Activated gamma-delta T cell treated with anti-CD3 and anti-CD28 coated beads, Interleukin-2, amount 50 U/mL, for 16 hours (primary cell): ENCODE measurements at places on chromosomes 12 and 14.

DNA sequence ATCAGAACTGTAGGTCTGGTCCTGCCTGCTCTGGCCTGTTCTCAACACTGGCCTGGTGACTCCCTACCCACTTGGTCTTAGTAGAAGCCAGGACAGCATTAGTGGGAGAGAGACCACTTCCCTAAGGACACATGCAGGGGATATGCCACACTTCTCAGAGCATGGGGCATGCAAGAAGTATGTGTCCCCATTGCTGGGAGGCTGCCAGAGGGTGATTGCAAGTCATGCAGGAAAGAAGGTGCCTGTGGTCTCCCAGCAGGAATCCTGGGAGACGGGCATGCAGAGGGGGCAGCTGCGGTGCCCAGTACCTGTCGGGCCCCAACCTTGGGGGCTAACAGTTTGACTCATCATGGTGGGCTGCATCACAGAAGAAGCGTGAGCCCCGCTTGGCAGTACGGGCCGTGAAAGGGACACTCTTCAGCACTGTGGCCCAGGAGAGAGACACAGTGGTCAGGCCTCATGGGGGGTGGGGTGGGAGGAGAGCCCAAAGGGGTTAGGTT lies 23.0 kb downstream of the PRPF40B start:
- no peak for DNase-seq

- DNase-seq: peak; percentile 20
Observed at GRCh38 chr12:51269174-51270066, 795 bp downstream of the SMAGP start.

DNA sequence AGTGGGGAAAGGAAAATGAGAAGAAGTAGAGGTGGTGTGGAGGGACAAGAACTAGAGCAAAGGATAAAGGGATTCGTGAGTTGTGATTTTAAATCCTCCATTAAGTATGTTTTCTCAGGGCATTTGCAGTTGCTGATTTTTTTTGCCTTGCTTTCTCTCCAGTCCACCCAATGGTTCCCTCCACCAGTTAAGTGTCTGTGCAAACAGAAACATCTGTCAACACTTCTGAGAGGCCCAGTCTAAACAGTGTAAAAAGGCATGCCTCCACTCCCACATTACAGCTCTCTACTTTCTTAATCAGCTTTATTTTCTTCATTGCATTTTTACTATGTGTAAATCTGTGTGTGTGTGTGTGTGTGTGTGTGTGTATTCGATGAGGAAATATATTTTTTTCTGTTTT lies 141.2 kb downstream of the PPFIA2 start:
- DNase-seq: no peak

DNA sequence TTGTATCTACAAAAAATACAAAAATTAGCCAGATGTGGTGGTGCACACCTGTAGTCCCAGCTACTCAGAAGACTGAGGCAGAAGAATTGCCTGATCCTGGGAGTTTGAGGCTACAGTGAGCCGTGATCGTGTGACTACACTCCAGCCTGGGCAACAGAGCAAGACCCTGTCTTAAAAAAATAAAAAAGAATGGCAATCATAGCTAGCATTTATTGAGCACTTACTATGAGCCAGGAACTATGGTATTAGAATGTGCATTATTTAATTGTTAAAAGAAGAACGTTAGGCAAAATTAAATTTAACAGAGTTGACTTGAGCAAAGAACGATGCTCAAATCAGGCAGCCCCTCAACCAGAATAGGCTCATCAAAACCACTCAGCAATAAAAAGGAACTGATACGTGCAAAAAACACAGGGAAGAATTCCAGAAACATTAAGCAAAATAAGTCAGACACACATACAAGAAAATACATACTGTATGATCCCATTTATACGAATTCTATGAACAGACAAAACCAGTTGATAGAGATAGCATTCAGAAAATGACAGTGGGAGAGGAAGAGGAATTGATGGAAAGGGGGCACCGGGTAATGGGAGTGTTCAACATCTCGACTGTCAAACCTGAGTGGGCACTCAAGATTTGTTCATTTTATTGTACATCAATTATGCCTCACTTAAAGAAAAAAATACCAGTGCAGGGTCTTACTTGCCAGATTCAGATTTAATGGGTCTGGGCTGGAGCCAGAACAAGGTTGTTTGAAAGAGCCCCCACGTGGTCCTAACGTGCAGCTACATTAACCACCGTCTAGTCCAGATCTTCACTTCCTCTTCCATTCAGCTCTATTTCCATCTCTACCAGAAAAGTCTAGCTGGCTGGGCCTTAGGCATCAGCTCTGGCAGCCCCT lies 8.0 kb downstream of the SCNN1A start:
- no peak for DNase-seq

DNA sequence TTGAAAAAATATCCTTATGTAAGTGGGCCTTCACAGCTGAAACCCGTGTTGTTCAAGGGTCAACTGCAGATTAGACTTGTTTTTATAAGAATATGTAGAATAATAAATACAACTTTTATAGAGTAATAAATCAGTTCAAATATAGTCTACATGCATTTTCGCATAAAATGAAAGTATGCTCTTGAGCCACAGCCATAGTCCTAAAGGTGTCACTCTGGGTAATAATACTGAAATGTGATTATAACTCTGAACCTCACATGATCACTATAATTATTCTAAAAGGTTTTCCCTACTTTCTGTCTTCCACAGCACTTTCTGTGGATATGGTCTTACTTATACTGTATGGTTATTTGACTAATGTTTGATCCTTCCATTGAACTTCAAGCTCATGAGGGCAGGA lies 185.8 kb downstream of the SLC6A15 start:
- DNase-seq: no peak

DNA sequence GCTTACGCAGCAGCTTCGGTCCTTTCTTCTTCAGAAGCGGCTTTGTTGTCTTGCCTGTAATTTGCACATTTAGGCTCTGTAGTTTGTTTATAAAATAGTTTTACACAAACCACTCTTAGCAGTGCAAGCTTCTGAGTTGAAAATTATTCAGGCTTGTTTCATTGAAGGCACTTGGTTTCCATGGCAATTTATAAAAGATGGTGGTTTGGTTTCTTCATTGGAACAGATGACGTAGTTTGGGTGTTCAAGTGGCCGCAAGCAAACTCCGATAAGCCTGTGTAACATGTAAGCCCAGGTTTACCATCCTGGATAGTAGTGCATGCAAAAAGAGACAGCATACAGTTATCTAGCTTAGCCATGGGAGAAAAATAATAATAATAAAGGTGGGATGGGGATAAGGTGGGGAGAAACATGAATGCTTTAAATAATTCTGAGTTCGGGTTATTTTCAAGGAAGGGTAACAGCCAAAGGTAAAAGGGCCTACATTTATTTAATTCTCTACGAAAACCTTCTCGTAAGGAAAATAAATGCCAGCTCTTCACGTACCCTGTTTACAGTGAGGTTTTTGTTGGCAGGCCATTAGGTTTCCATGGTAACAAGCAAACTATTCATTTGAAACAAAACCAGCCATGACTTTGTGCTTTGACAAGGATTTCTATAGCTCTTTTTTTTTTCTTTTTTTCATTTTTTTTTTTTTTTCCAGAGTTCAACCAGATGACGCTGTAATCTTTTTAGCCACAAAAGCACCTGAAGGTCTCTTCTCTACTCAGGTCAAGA lies 189.6 kb upstream of the RPL10L start:
- DNase-seq: no peak

DNA sequence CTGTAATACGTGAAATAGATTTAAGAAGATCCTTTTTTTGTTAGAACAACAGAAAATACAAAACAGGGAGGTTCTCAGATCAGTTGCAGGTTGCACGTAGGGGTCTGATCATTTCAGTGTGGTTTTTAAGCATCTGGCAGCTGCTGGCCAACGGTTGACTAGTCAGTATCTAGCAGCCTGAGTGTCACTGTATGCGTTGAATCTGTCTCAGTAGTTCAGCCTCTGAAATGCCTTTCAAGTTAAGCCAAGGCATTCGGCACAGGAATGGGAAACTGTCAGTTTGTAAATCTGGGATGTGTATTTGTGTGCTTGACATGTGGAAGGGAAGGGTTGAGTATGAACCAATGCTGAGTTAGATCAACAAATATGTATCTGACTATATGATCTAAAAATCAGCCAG lies 165.9 kb downstream of the CACNA1C start:
- DNase-seq: no peak

GRCh38 chr14:91398707-91399106 lies 18.9 kb downstream of the CCDC88C start:
- DNase-seq: no peak

GRCh38 chr12:50763639-50764285 lies at the start of gene ATF1:
TSS of gene ATF1 (plus strand) at chr12:50764101. CDS start at chr12:50780146, 16,045 bp downstream.
- peak; percentile 78 for DNase-seq
